ENCODE measurements at places on chromosomes 2 and 18.

- DNase-seq = no peak
Measured at GRCh38 chr2:155368934-155369333, 670.4 kb downstream of the KCNJ3 start.

GRCh38 chr18:10009321-10010144 is 95.7 kb downstream of the VAPA start:
- no peak for DNase-seq

DNA sequence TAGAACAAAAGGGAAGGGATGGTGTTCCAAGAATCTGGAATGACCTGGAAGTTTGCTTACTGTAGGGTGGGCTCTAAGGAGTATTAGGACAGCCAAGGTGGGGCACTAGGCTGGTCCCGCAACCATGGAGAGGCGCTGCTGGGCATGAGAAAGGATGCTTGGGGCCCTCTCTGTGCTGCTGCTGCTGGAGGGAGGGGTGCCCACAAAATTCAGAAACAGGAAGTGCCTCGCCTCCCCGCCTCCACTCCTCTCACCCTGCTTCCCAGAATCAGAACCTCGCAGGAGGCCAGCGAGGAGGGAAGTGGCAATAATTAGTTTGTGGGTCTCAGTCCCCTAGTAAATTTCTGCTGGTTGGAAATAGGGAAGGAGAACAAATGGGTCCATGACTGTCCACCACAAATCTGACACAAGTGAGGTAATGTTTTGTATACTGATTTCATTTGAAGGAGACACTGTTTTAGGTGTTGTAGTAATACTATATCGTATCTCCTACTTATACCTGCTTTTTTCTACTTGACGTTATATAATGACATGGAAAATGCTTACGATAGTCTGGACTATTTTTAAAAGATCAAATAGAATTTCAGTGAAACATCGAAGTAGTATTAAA is 7.9 kb upstream of the PDCL3 start:
- no peak for DNase-seq

DNA sequence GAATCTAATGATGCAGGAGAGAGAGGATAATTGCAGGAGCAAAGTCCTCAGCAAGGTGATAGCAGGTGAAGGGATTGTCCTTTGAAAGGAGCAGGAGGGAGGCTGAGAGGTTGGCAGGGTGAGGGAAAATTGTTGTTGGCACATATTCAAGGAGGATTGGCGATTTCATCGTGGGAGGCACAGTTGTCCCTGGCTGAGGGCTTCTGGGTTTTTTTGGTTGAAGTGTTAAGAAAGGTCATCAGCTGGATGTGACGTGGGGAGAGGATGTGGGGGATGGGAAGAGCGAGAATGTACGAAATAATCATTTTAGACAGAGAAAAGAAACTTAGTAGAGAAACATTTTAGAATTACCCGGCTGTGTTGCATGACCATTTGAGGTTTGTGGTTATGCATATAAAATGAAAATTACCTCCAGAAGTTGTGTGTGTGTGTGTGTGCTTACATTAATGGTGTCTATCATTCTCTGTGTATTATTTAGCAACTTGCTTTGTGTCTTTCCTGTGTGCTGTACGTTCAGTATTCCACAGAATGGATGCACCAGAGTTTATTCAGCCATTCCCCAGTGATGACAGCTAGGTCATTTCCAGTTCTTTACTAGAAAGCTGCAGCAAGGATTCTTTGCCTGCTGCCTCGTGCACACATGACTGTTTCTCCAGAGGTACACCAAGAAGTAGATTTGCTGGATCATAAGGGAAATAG is 67.6 kb downstream of the SDC1 start:
- no peak for DNase-seq

DNA sequence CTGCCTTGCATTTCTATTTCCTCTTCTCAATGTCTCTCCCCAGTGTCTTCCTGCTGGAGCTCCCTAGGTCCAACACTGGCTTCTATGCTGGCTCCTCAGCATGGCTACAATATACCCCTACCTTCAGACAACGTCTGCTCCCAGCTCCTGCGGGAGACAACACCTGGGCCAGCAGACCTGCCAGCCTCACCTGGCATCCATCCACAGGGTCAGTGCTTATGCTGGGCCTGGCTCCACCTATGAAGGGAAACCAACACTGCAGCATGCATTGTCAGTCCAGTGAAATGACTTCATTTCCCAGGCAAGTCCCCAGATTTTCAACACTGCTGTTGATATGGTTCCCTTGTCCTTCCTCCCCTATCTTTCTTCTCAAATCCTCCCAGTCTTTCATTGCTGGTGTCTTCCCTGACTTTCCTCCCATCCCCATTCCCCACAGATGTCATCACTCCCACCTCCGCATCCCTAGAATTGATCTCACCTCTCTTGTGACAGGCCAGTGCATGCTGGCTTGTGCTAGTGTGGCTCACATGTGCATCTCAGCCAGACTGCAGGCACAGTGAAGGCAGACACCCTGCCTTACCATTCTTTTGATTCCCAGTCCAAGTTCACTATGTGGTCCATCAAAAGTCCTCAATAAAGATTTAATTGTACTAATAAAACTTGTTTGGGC is 98.0 kb downstream of the MYO5B start:
- DNase-seq = no peak

DNA sequence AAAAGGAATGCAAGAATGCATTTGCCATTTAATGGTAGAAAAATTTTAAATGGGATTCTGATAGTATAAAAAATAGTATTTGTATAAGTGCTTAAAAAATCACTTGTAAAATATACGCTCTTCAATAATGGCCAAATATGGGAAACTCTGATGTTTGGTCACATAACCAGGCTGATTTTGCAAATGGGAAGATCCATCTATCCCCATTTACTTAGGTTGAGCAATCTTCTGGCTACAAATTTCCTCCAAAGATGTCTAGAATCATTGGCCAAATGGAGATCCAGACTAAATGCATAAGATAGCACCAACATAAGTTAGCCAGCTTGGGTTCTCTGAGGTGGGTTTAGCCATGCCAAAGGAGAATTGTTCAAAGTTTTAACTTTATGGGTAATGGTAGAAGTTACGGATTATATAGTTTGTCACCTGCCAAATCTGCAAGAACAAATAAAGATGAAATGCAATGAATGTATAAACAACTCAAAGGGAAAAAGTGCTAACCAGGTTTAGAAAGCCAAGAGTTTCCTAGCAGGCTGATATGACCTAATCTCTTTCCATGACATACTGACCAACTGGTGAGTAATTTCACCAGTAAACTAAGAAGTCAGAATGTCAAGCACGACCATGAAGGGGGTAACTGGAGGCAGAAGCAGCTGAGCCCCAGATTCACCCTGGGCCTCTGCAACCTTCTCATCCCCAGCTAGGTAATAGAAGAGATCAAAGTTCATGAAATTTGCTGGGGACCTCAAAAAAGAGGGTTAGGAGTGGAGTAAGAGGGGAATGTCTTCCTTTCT is 10.0 kb downstream of the RHOB start:
- no peak for DNase-seq

DNA sequence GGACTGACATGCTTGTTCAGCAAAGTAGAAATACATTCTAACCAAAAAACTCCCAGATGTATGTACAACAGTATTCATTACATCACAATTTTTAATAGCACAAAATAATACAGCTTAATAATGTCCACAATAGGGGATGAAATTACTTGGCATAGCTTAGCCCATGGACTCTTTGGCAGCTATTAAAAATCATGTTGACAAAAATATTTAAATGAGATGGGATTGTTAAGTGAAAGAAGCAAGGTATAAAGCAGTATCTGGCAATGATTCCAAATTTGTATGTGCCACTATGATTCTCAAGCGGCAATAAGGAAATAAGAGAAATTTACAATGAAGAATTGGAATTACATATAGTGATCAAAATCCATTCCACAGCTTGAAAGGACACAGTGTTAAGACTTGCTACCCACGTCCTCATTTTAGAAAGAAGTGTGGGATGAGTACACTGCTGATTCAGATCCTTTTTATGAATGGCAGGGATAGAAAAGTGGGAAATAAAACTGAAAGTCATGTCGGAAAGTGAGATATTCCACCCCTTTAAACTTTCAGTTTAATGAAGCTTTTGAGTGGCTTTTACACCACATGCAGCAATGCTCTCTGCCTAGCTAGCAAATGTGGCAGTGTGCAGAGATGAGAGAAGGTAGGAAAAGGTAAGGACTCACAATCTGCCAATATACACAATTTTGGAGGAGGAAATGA is 2.4 kb downstream of the GAREM1 start:
- no peak for DNase-seq

- no peak for DNase-seq
Measured at GRCh38 chr2:182545420-182546167, 118.8 kb upstream of the PDE1A start.

DNA sequence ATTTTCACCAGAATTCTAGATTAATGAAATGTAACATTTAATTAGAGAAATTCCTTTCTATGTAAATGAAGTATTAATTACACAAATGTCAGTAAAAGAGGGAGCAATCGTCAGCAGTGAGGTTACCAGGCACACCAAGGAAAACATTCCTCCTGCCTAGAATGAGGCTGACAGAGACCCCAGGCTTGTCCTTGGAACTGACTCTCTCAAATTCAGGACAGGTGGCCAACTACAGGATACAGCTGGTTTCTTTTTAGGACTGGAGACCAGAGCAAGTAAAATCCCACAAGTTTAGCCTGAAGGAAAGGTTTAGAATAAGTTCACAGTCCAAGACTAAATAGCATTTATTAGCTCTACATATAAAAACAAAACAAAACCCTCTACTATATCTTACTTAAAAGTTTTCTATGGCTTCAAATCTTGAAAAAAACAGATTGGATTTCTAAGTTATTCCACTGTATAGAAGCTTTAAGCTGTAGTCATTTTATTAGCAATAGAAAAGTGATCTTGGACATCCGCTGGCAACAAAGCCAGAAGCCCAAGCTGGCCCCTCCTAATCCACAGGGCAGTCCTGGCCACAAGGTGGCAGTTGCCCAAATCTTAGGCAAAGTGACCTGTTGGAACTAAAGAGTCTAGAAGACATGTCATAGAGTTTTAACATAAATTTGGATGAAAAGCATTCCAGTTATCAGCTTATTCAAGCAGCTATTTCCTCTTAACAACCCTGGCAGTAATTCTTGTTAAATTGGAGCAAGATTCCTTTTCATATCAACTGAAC is 81.0 kb downstream of the SP3 start:
- no peak for DNase-seq

GRCh38 chr18:58819051-58819450 is 45.6 kb upstream of the ZNF532 start:
- DNase-seq = no peak

DNA sequence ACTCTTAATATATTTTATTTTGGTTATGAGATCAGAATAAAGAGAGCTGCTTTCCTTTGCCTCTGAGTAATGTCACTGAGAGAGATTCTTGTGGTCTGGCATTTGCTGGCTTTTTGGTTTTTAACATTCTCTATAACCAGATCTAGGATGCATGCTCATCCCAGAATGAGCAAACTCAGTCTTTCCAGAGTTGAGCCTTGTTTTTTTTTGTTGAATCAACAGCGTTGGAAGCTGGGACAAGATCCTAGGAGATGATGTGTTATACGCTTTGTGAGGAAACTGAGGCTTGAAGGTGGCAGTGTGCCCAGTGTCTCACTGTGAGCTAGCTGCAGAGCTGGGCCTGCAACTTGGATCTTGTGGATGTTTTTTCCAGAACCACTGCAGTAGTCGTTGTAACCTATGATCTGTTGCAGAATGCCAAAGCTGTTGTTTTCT is 19.5 kb downstream of the MYO1B start:
- no peak for DNase-seq

DNA sequence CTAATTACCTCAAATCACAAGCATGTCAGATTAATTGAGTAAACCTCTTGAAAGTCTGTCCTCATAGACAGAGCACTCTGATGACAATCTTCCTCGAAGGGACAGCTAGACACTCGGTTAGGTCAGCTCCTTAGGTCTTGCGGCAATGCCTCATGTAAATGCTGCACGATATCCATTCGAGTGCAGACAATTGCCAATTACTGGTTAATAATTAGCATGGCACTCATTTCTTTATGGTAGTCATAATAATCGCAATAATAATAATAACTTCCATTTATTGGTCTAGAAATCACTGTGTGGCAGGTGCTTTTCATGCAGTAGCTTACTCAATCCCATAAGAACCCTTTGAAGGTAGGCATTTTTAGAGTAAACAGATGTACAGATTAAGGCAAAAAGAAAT is 44.7 kb upstream of the DSC1 start:
- no peak for DNase-seq

DNA sequence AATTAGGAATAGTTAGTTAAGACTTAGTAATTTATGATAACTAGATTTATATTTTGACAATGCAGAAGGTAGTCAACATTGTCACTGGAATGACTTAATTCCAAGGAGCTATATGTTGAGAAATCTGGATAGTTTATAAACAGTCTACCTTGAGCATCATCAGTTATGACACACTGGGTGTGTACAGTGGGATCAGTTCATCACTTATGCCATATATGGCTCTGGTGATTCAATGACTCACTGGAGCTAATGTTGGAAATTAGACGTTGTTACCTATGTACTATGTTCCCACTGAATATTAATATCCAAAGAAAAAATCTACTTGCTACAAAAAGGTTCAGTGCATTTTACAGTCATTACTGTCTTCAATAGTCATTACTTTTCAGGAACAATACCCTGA is 34.0 kb upstream of the ITPRID2 start:
- no peak for DNase-seq
